ENCODE measurements at places on chromosomes 7 and 10.

- peak; percentile 96 for DNase-seq
Measured at GRCh38 chr7:100563809-100564400, 9.8 kb downstream of the SAP25 start.

GRCh38 chr7:139476139-139476538 lies 7.3 kb downstream of the KLRG2 start:
- DNase-seq, result no peak

GRCh38 chr7:24882989-24883621 lies 96.9 kb downstream of the OSBPL3 start:
- no peak for DNase-seq

DNA sequence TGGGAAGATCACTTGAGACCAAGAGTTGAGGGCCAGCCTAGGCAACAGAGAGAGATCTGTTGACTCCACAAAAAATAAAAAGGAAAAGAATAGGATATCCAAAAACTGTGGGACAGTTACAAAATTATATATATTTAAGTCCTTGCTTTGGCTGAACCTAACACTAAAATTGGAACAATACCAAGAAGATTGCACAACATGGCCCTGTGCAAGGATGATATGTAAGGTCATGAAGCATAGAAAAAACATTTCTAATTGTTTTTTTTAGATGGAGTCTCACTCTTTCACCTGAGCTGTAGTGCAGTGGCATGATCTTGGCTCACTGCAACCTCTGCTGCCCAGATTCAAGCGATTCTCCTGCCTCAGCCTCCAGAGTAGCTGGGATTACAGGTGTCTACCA lies 139.0 kb downstream of the TPST1 start:
- no peak for DNase-seq

DNA sequence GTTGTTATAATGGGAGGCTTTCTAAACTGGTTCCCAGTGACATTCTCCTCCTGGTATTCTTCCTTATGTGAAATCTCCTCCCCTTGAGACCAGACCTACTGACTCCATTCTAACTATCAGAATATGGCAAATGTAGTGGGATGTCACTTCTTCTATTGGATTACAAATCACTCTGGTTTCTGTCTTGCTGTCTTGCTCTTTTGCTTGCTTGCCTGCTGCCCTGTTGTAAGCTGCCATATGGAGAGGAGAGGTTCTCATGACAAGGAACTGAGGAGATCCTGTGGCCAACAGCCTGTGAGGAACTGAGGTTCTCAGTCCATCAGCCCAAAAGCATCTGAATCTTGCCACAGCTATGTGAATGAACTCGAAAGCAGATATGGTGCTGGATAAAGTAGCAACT lies 4.7 kb upstream of the NRCAM start:
- DNase-seq, result no peak

DNA sequence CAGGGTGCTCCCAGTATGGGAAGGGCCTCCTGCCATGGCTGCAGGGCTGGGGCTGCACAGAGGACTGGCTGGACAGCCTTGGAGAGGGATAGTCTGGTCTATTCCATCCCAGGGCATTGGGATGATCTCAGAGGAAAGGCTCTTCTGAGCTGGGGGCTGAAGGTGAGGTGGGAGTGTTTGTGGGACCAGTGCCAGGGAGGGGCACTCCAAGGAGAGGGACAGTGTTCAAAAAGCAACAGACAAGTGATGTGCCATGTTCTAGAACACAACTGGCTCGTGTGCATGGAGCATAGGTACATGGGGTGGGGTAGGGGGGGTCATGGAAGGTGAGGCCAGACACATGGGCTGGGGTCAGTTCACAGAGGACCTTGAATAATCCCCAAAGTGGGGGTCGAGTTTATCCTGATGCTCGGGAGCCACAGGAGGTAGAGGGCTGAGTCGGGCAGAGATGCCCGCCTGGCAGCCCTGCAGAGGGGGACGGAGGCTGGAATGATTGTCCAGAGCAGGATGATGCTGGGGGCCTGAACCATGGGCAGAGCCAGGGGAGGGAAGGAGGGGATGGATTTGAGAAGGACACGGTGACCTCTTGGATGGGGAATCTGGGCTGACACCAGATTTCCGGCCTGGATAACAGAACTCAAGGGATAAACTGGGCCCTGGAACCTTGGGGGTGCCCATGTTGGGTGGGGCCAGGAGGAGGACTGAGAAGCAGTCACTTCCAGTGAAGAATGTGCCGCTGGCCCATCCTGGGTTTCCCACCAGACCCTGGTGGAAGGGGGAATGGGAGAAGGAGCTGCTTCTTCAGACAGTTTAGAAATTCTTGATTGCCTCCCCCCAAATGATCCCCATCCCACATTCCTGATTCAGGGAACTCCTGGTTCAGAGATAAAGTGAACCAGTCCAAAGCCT lies 50.4 kb downstream of the NEURL1 start:
- DNase-seq, result no peak

DNA sequence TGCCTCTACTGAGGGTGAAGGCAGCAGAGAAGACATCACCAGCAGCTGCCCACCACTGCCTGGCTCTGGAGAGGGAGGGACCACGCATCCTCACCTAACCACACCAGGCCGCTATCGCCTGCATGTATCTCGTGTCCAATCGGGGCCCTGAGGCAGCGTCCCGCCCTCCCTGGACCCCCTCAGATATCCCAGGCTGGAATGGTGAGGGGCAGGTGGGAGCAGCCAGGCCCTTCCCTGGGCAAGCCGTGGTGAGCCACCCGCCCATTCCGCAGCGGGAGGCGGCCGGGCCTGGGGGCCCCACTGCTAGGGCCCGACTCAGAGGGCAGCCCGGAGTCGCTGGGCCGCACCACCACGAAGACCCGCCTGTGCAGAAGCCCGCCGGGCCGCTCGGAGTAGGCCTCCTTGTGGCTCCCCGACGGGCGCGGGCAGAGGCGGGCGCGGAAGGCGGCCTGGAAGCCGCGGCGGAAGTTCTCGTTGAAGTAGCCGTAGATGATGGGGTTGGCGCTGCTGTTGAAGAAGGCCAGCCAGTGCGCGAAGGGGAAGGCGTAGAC lies 21.6 kb upstream of the PPA1 start:
- DNase-seq, result no peak

GRCh38 chr7:128116740-128117139 lies 85.5 kb upstream of the LRRC4 start:
- DNase-seq, result no peak

- no peak for DNase-seq
Measured at GRCh38 chr10:60718886-60719285, 59.4 kb upstream of the CDK1 start.

DNA sequence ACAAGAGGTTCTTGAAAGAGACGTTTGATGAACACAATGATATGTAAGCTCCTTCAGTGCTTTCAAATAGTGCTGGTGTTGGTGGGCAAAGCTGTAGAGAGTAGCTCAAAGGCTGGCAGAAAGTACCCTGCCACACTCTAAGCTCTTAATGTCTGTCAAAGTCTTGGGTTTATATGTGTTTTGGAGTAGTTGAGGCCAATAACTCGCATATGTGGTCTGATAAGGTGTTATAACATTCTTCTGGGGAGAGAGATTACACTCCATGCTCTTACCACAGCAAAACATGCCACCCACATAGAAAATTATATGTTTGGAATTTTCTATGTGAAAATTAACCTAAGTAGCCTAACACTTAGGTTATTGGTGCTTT lies 30.8 kb upstream of the NME8 start:
- DNase-seq, result no peak

- no peak for DNase-seq
Measured at GRCh38 chr7:110309941-110310340, 781.0 kb upstream of the LRRN3 start.

DNA sequence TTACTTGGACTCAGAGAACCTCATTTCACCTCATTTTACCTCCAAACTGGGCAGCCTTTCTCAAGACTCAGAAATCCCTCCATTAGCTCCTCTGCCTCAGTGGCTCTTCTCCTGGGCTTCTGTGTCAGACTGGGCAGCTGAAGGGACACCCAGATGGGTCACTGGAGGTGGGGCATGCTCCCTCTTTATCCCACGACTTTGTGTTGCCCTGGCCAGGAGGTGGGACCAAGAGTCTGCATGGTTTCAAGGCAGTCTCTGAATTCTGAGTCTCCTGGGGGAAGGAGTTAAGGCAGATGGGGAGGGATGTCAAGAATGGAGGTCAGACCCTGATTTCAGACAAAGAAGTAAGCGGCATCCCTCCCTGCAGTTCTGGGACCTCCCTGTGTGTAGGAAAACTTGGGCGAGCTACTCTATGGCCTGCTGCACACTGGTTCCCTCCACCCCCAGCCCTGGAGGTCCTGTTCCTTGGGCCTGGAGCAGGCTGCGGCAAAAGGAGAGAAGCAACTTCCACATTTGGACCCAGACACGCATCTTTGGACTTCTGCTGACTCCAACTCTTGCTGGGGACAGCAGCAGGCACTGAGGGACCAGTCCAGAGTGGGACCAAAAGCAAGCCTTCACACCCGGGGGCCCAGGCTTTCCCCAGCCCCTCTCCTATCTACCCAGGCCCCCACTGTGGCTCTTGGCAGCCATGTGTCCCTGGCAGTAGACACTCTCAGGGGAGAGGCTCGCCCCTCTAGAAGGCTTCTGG lies 10.8 kb downstream of the POLL start:
- DNase-seq, result no peak

GRCh38 chr10:123563994-123564393 lies 102.2 kb upstream of the GPR26 start:
- no peak for DNase-seq

GRCh38 chr7:80060218-80060806 lies 74.3 kb upstream of the GNAI1 start:
- DNase-seq, result no peak

- DNase-seq, result no peak
Measured at GRCh38 chr7:156772725-156773124, 120.3 kb downstream of the LMBR1 start.

DNA sequence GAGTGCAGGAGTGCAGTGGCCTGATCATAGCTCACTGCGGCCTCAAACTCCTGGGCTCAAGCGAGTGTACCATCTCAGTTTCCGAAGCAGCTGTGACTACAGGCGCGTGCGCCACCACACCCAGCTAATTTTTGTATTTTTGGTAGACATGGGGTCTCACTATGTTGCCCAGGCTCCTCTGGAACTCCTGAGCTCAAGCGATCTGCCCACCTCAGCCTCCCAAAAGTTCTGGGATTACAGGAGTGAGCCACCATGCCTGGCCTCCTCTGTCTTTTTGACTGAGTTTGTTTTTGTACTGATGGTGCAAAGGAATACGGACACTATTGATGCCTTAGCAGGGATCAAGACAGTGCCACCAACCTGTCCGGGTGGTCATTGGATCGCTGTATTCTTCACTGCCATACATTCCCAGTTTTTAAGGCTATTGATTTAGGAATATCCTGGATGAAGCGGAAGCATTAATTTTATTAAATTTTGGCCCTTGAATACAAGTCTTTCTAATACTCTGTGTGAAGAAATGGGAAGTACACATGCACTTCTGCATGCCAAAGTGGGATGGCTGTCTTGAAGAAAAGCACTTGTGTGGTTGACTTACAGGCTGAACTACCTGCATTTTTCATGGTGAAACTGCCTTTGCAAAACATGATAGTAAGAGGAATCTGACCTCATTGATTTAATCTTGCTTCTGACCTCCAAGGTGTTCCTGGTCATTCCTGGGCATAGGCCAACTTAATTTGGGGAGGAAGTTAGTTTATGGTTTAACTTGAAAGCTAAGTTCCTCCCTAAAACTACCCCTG lies 2.1 kb upstream of the CUL2 start:
- DNase-seq, result no peak

DNA sequence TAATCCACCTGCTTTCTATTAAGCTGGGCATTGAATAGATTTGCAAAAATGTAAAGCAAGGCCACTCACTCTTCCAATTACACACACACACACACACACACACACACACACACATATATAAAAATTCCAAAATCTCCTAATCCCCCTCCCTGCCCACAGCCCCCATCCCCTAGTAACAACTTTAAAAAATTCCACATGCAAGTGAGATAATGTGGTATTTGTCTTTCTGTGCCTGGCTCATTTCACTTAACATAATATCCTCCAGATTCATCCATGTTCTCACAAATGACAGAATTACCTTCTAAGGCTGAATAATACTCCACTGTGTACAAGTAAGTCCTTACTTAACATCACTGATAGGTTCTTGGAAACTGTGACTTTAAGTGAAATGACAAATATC lies 24.2 kb downstream of the SH2D4B start:
- DNase-seq, result no peak

DNA sequence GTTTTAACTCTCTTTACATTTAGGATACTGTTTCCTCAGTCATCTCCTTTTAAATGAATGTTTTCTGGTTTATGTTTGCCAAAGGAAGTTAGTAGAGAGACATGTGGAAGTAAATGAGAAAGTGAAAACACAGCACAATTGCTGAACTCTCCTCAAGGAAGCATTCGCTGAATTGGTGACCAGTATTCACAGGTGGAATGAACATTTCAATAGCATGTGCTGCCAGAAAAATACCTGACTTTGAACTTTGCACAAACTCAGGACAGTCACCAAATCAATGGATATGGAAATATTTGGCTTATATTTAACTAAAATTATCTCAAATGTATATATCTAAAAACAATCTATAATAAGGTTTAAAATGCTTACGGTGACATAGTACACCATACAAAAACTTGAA lies 28.5 kb downstream of the TSPAN12 start:
- no peak for DNase-seq

GRCh38 chr10:119289227-119289920 lies 82.0 kb downstream of the GRK5 start:
- no peak for DNase-seq

DNA sequence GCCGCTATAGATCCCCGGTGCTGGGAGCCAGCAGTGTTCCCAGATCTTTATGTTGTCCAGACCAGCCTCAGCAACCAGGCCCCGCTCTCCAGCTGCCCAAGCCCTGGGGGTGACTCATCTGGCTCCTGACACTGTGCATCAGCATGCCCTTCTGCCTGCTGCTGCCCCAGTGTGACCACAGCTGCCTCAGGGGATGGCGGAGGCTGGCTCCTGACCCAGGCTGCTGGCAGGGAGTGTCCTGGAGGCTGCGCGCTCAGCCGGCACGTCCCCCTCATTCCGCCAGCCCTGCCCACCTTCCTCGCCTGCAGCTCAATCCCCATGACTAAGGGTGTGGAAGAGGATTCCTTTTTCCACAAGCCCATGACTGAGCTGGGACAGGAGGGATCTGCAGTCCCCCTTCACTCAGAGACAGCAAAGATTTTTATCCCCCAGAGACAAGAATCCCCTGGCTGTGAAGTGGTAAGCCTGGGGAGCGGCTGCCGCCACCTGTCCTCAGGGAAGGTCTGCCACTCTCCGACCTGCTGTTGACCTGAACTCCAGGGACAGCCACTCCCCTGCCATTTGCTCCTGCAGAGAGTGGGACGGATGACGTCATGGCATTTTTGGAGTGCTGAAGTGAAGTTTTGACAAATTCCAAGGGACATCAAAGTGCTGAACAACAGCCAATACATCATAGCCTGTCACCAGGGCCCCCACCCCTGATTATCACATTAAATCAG lies 182.8 kb upstream of the BMPER start:
- no peak for DNase-seq

GRCh38 chr7:26156451-26157420 lies 4.7 kb downstream of the NFE2L3 start:
- DNase-seq, result no peak

GRCh38 chr7:80510021-80510420 lies 1.8 kb downstream of the GNAT3 start:
- DNase-seq, result no peak

- DNase-seq, result no peak
Measured at GRCh38 chr7:132103718-132104117, 472.6 kb downstream of the PLXNA4 start.

- DNase-seq, result no peak
Measured at GRCh38 chr10:130885021-130885655, 426.4 kb downstream of the TCERG1L start.

Data from pancreas (tissue), 10 donors.